ENCODE measurements at places on chromosomes 1 and 21.

- peak; percentile 54 for DNase-seq
Observed at GRCh38 chr1:39623053-39623452, 16.4 kb downstream of the HEYL start.

GRCh38 chr1:31715087-31715872 is 11.5 kb upstream of the COL16A1 start:
- peak; percentile 76 for DNase-seq

GRCh38 chr1:36182734-36183133 is 26.8 kb downstream of the MAP7D1 start:
- DNase-seq = no peak

DNA sequence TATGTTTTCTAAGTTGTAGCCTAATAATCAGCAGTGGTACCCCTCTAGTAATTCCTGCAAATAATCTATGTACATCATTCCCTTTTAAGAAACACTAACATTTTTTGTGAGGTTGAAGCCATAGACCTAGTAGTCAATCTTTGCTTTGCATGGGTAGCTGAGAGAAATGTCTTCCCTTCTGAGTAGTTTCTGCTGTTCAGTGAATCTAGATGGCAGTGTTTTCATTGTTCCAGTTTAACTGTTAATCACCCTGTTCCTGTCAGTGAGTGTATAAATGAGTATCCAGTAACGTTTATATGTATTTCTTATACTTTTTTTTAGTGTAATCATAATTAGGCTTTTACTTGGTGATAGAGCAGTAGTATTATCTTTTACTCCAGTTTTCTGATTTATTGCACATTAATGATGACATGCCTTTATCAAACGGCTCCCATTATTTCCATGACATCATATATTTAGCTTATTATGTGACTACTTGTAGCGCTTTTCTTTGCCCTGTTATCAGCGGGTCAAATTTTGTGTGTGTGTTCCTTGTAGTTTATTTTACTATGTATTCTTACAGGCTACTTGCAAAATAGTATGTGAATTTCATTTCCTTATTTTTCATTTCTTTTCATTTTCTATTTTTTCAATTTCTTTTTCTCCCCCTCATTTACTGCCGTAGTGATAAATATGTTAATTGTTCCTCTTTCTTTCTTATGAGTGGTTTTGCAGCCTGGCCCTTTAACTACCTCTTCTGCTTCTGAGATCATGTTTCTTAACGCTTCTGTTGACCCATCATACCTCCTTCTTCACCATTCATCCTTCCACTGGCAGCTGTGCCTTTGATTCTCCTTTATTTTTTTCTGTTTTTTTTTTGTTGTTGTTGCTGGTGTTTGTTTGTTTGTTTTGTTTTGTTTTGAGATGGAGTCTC is 18.8 kb downstream of the CEP350 start:
- no peak for DNase-seq

- DNase-seq = no peak
Observed at GRCh38 chr1:36825226-36825625, 209.1 kb downstream of the GRIK3 start.

DNA sequence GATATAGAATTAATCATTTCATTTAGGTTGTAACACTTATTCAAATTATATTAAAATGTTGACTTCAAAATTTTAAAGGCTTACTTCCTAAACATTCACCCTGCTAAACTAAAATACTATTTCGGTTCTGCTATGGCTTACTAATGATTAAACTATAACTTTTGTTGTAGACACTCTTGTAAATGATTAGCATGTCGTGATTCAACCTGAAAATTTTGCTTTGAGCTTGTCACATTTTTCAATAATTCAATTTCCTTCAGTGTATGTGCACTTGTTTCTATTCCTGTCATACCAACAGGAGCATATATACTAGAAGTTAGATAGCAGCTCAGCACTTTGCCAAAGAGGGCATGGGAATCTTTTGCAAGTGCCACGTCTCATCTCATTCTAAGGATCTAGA is 1018.8 kb downstream of the AMY1C start:
- no peak for DNase-seq

GRCh38 chr1:65799601-65800000 is 6.9 kb downstream of the PDE4B start:
- no peak for DNase-seq

GRCh38 chr21:42040411-42041180 is 30.4 kb upstream of the ZBTB21 start:
- no peak for DNase-seq

DNA sequence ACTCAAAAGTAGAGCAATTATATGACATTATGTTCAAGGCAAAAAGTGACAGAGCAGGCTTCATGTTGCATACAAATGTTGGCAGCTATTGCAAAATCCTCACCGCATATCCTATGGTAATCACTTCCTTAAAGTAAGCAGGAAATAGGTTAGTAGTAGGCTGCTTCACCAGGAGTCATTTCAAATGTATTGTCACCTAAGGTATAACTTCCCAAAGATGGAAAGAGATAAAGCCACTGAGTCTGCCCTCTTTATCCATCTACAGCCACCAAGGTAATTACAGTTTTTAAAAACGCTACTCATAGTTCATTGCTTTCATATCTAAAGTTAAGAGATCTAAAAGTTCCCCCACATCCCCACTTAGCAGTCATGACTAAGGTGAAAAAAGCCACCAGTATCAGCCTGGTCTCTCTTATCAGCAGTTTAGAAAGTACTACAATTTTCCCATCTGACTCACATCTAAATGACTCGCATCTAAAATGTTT is 31.6 kb upstream of the UBE2U start:
- no peak for DNase-seq

DNA sequence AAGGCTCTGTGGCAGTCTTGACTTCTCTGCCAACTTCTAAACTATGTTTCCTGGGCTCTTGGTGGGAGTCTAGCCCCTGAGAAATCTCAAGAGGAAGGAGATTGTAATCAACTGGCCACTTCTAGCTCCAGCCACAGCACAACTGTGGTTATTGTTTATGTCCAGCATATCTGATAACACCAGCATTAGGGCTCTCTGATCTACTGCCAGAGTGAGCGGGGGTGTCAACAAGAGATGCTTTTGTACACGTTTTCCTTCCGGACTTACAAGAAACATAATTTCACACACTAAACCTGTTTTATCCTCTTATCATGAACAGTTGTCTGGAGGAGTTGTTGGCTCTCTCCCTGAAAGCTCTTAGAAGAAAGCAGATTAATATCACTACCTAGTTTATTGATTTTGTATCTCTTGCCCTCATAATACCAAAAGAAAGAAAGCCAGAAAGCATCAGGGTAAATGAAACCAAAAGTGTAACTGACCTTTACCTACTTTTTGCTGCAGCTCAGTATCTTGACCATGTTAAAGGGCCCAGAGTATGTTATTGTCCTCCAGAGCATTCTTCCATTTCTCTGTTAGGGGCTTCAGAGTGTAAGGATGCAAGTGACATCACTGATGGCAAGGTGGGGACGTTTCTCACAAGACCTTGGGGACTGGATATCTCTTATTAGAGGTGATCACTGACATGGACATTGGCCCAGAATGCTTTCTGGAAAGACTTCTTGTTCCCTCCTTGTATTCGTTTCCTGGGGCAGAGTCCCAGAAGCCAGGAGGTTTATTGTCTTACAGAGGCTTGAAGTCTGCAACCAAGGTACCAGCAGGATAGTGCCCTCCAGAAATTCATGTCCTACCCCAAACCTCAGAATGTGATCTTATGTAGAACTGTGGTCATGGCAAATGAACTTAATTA is 9.6 kb upstream of the SH2D1B start:
- no peak for DNase-seq

- no peak for DNase-seq
Observed at GRCh38 chr1:2542246-2542915, 12.3 kb upstream of the HES5 start.

DNA sequence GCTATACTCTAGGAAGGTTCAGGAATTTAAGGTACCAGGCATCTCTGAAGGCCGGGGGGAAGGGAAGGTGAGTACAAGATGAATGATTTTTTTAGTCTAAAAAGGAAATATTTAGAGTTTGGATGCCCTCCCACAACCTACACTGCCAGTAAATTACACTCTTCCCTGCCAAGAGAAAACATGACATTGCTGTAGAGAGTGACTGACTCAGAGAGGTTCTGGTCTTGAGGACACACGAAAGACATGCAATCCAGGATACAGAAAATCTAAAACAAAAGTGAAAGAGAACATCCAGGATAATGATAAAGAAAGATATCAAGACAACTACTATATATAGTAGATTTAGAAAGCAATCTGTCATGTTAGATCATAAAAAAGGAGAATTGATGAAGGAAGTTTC is 200.5 kb downstream of the TYW3 start:
- DNase-seq = no peak

DNA sequence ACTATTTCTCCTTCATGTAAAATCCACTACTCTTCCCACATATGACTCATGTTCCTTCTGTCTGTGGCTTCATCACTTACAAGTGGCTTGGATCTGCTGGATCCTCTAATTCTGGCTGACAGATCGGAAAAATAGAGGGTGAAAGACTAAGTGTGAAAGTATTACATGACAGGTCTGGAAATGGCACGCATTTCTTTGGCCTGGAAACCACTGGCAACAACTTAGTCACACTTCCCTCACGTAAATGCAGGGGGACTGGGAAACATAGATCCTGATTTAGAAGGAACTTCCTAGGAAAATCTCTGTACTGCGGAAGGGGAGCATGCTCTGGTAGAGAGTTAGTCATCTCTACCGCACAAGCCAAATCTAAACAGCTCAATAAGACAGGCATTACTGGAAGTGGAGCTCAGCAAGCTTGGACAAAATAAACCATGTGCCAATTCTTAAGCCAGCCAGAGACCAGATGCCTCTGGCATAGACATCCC is 305.4 kb upstream of the PTBP2 start:
- no peak for DNase-seq

GRCh38 chr1:205693421-205693991 is 13.2 kb upstream of the SLC45A3 start:
- no peak for DNase-seq

DNA sequence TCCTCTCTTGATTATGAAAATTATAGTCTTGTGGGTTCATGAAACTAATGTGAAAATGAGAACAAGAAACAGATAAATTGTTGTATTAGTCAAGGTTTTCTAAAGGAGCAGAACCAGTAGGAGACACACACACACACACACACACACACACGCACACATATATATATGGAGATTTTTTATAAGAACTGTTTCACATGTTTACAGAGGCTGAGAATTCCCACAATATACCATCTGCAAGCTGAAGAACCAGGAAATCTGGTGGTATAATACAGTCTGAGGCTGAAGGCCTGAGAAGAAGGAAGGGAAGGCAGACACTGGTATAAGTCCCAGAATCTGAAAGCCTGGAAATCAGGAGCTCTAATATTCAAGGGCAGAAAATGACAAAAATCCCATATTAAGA is 70.9 kb upstream of the RGS18 start:
- DNase-seq = no peak

DNA sequence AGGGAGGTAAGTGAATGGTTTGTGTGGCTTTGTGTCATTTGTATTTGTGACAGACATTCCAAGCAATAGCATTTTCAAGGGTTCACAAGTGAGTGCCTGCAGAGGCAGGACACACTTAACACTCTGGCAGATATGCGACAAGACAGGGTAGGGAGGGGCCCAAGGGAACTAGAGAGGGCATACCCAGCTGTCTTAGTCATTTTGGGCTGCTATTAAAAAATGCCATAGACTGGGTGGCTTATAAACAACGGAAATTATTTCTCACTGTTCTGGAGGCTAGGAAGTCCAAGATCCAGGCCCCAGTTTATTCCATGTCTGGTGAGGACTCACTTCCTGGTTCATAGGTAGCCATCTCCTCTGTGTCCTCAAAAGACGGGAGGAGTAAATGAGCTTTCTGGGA is 137.4 kb downstream of the FGGY start:
- no peak for DNase-seq

DNA sequence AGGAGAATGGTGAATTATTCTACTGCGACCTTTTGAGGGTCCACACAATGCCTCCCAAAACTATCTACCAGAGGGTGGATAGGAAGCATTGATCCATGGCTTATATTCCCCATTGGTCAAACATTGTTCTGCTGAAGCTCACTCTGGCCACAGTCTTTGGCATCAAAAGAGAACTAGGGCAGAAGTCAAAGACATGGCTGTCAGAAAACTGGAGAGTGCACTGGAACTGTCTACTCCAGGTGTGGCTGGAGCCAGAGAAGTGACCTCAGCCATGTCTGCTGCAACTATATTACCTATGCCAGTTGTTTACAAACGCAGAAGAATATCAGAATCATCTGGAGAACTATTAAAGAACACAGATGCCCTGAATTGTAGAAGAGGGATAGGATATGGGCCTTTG is 238.7 kb upstream of the USP25 start:
- DNase-seq = no peak

GRCh38 chr1:15531003-15531402 is 4.4 kb downstream of the DNAJC16 start:
- DNase-seq = no peak

DNA sequence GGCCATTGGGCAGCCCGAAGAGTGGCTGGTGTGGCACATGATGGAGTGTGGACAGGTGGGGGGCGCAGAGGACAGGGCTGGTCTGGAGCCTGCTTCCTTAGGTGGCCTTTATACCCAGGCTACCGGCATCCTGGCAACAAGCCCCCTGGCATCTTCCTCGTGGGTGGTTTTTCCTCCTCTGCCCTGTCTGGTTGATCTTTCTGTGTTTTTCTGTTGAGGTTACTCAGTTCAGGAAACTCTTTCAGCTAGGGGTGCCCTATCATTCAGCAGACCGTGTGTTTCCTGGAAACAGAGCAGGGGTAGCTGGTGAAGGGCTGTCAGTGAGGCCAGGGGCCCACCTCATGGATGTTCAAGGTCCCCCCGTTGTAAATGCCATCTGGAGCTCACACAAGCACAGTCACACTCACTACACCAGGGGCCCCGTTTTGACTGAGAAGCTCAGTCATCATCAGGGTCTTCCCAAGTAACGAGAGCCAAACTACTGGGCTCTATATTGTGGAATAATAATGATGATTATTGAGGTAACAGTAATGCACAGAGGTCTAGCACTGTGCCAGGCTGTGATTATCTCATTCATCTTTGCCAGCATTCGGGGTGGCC is at the start of gene KRTAP12-4:
Gene KRTAP12-4 (minus strand): TSS at position 84 of the 600 bp plus-strand sequence. CDS start 45 bp downstream, at position 39.
- no peak for DNase-seq

DNA sequence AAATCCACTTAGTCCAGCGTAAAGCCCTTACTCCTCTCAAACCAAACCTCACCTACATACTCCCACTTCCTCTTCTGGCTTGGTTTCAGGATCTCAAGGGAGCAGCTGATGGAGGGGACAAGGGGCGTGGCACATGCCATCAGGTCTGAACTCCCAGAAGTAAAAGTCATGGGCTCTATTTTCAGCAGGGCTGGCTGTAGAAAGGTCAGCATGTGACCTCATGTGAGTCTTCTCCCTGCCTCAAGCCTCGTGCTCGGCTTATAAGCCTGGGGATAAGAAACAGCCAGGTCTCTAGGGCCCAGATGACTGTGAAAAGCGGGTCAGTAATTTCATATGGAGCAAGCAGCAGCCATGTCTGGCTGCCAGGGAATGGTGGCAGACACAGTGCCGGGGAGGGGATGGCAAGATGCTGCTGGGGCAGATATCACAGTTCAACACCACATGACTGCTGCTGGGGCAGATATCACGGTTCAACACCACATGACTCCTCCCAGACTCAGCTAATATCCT is 227.9 kb downstream of the KCNH1 start:
- DNase-seq = no peak

DNA sequence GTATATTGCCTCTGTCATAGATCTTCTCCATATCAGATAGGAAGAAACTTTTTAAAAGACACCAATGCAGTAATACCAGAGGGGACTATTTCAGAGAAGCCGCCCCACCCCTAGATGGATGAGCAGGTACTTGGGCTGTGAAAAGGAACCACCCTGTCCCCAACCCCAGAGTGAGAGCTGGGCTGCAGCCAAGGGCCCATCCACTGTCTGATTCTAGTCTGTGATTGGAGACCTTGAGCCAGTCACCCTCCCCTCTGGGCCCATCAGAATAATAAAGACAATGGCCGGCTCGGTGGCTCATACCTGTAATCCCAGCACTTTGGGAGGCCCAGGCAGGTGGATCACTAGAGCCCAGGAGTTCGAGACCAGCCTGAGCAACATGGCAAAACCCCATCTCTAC is 5.0 kb downstream of the CLEC20A start:
- no peak for DNase-seq

All from hypothalamus (tissue), 51 donors.